ENCODE measurements at places on chromosomes 5 and 9.
A peak's percentile ranks its signal among the peaks of the same experiment; 100 is the strongest.

- DNase-seq, result no peak
These were observed 218.4 kb downstream of the GAPVD1 start for GRCh38 chr9:125479846-125480615.

DNA sequence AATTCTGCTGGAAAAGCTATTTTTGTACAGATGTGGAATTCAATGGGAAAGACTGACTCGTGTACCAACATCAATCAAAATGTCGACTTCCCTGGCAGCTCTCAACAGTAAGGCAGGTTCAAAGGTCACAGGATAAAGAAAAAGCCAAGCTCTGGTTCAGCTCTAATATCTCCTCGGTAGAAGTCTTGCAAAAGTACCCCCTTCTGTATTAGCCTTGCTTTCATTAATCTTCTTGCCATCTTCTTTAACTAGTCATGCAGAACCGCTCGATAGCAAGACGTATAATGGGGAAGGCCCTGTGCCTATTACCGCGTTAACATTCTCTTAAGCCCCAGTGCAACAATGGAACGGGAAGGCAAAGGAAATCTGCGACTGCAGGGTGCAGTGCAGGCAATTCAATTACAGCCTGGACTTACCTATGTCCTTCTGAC is 201.2 kb downstream of the GAPVD1 start:
- DNase-seq, result no peak

DNA sequence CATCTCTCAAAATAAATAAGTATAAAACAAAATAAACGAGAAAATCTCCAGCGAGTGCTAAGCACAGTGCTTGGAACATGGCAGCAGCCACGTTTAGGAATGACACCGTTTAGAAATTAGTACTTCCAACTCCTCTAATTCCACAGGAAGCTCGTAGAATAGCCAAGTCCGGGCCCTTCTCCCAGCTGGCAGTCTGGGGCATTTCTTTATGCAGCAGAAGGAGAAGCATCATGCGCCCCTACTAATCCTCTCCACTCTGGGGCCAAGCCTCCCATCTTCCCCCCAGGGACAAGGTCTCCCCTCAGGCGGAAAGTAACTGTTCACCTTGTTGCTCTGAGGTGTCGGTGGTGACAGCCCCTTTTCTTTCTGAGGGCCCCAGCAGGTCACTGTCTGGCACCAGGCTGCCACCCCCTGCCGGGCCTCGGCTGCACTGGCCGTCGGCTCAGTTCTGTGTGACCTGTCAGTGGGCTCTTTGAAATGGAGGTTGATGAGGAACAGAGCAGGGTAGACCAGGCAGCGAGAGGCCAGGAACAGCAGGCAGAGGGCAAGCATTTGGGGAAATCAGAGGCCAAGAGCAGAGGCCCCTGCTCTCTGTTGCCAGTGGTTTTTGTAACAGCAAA is 113.5 kb upstream of the WWC1 start:
- no peak for DNase-seq

- no peak for DNase-seq
These were observed 379.0 kb upstream of the GRAMD2B start for GRCh38 chr5:126044111-126044668.

DNA sequence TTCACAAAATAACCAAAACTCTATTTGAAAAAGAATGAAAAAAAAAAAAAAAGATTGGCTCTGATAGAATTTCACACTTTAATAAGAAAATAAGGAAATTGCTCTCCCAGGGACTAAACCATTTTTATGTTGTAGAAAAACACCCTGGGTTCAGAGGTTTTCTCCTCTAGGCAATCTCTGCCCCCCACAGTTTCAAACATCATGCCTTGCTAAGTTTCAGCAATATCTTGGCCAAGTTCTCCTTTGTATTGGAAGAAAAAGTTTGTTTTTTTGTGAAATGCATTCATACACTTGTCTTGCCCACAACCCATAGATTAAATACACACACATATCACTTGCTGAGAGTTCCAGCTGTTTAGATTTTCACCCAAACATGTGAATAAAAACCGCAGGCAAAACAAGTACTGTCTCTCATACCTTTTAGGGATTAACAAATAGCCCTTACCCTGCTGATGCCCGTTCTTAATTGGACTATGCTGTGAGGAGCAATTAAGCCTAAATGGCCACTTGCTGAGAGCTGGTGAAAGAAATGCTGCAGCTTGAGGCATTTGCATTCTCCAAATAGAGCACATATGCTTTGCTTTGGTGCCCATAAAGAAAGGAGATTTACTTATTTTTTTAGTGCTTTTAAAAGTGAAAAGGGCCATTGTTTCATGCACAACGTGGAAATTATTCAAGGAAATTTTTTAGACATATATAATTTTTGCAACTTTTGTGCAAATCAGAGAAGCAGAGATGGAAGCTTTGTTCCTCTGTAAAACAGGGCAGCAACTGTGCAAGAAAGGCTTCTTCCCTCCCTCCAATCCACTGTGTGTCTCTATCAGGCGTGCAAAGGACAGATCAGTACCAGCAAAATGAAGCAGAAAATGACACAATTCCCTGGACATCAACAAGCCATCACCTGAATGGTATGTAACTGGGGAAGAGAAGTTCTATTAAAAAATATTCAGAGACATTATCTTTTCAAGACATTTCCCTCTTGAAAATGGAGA is 262.4 kb upstream of the KIF2A start:
- DNase-seq, result no peak

- no peak for DNase-seq
These were observed 29.8 kb downstream of the NR4A3 start for GRCh38 chr9:99851500-99851822.

DNA sequence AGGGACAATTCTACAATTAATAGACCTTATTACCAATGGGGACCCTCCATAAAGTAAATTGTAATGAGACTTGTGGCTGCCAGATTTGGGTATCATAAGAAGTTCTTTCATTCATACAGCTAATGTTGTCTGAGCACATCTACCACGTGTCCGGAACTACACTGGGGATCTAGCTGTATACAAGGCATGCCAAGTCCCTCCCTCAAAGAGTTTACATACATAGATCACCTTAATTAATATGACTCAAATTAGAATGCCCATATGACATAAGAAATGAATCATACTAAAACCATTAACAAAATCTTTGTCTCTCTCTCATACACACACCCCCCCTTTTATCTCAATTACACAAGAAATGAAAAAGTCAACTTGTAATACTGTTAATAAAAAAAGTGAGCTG is 18.0 kb upstream of the NR4A3 start:
- no peak for DNase-seq

- no peak for DNase-seq
These were observed 102.9 kb upstream of the CCDC152 start for GRCh38 chr5:42653705-42654104.

DNA sequence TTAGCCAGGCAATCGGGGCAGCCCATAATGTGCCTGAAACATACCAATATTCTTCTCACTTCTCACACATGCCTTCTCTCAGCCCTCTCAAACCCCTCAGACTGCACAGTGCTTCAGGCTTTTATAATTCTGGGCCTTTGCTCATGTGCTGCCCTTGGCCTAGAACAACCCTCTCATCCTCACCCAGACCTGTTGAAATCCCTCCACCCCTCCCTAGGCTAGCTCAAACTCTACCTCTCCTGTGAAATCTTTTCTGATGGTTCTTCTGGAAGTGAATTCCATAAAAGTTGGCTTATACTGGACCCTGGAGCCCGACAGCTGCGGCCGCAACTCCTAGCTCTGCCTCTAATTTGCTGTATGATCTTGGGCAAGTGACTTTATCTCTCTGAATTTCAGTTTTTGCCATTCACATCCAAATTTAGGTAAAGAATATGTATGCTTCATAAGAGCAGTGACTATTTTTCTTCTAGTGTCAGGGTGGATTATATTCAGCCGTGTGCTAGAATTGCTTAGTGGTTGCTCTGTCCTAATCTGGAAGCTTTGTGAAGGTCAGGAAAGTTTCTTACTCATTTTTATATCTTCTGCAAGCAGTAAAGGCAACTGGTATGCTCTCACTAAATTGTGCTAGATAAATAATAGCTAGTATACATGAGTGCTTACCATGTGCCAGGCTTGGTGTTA is 221.4 kb downstream of the MAPKAP1 start:
- no peak for DNase-seq

DNA sequence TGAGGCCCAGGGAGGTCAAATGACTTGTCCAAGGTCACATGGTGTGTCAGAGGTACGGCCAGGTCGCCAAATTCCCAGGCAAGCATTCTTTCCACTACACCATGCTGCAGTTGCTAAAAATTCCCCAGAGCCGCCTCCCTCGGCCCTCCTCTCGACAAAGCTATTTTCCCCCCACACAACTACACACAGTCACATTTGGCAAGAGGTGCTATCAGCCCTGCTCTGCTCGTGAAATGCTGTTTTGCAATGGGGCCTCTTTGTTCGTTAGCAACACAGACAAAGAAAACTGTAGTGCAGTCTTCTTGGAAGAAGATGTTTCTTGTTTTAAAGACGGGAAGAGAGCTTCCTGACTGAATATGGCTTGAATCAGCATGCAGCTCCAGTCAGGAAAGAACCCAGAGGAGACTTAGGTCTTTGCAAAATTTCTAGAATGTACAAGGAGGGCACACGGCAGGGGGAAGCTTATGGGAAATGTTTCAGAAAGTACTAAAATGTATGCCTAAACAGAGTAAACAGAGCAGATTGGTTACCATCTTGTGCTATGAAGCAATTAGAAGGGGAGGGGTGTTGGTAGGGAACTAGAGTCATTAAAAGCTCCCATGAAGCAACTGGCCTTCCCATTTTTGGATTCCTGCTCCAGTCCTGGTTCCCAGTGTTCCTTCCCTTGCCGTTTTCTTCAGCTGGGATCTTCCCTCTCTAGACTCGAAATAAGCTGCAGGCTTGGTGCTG is 14.2 kb downstream of the SLIT3 start:
- DNase-seq, result no peak

DNA sequence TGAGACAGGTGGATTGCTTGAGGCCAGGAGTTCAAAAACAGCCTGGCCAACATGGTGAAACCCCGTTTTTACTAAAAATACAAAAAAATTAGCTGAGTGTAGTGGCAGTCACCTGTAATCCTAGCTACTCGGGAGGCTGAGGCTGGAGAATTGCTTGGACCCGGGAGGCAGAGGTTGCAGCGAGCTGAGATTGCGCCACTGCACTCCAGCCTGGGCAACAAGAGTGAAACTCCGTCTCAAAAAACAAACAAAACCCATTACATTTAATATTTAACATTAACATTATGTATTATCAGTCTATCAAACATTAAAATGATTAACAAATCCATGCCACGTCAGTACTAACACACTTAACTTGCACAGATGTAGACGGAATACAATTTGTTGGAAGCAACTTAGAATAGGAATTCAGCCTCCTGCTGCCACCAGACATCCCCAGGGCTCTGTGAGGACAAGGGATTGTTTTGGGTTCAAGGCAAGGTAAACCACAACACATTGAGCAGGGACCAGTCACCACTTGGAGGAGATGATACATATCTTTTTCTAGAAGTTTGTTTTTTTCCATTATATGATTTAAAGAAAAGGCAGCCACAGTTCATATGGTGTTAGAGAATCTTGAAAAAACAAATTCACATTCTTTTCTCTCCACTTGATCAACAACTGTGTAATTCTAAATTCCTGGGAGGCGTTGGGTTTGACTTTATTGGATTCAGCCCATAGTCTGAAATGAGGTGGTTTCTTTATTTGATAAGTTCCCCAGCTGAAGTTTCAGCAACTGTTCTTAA is 104.1 kb upstream of the BASP1 start:
- DNase-seq, result no peak

GRCh38 chr5:154498994-154499393 is 21.0 kb upstream of the HAND1 start:
- DNase-seq, result no peak

DNA sequence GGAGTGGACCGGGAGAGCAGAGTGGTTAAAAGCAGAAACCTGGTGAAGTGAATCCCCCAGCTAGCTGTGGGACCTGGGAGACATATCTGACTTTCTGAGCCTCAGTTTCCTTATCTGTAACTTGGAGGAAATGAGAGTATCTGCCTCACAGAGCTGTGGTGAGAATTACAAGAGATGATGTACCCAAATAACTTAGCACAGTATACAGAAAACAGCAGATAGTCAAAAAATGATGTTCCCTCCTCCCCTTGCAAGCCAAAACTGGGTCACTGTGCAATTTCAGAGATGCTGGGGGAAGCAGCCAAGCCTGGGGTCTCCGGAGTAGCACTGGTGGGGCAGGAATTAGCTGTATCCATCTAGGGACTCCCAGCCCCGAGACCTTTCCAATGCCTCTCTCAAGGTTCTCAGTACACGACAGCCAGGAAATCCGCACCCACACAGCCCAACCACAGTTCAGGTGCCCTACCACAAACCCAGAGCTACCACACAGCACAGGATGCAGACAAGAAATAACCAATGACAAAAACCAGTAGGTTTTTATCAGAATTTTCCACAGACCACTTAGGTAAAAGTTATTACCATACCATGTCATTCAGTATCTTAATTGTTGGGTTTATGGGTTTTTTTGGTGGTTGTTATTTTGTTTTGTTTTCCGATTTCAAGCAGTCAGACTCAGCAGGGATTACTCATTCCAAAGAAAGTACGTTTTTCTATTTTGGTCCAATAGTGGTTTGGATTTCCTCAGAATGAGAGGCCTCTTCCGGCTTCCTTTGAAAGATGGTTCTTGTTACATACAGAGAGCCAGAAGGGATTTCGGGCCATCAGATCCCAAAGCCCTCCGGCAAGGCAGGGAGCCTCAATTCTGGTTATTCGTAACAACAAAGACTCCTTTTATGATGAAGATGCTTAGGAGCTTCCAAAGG is 4.9 kb upstream of the HRH2 start:
- DNase-seq, result peak; percentile 68

DNA sequence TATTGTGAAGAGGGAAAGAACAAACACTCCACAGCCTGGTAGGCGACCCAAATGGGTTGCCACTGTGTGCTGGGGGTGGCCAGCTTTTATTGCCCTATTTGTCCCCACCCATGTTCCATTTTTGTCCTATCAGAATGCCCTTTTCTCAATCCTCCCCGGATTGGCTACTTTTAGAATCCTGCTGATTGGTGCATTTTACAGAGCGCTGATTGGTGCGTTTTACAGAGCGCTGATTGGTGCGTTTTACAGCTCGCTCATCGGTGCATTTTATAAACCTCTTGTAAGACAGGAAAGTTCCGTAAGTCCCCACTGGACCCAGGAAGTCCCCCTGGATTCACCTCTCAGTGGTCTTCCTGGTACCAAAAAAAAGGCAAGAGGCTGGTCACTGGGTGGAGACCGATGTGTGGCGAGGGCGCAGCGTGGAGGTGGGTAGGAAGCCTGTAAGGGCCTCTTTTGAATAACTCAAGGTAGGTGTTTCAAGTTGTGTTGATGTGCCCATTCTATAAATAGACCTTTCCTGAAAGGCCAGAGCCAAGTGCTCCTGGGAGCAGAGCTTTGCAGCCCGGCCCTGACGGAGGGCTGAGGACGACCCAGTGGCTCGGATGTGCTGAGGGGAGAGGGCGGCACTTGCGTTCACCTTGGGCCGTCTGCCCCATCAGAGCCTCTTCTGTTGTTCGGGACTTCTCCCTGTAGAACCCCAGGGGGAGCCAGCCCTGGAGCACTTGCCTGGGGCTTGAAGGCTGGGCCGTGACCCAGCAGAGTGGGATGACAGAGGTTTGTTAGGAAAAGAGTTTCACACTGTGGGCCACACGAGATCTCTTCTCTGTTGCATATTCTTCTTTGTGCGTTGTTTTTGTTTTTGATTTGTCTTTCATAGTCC is 7.2 kb upstream of the GFPT2 start:
- no peak for DNase-seq

All from stimulated activated CD4-positive, alpha-beta T cell treated with anti-CD3 and anti-CD28 coated beads, Interleukin-12 subunit alpha, Interleukin-12 subunit beta, amount 100 ng/mL, for 48 hours (primary cell).